ENCODE measurements at places on chromosomes 1 and 21.

- no peak for DNase-seq
Measured at GRCh38 chr1:160653620-160654016, 6.8 kb upstream of the SLAMF1 start.

- DNase-seq = no peak
Measured at GRCh38 chr1:167052389-167052788, 37.8 kb downstream of the GPA33 start.

DNA sequence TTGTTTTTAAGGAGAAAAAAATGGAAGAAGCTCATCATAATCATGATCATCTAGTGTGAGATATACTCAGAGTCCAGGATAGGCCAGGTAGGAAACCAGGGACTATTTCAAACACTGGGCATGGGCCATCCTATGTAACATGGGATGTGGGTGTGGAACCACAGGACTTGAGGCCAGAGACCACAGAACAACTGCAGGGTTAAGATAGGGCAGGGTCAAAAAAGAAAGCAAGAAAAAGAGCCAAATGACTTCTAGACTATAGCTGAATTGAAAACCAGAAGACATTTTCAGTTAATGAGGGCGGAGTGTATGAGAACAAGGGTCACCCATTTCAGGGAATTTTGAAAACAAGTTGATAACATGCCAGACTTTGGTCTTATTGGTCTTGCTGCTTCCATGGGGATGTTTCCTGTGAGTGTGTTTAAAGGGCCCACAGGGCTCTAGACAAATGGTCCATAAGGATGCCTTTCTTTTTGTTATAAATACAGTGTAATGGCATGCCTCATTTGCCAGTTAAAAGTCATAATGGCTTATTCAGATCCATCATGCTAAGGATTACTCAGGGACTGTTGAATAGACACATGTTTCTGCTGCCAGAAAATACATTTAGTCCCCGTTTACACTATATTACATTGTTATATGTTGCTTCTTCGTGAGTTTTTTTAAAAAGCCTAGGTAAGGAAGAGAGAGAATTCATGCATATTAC lies 182.0 kb upstream of the C21orf91 start:
- no peak for DNase-seq

GRCh38 chr1:193104502-193104906 lies 710 bp downstream of the GLRX2 start:
- peak; percentile 67 for DNase-seq

DNA sequence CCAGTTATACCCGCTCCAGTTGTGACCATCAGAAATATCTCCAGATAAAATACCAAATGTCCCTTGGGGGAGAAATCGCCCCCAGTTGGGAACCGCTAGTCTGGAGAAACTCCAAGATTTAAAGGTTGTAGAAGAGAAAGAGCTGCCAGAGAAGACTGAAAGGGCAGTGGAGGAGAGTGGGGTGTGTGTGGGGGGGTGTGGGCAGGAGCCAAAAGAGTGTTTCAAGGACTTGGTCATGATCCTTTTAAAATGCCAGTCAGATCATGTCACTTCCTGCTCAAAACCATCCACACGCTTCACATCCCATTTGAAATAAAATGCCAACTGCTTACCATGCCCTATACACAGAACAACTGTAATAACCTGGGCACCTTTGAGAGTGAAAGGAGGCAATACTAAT lies 3.4 kb upstream of the HEYL start:
- DNase-seq = peak; percentile 54

DNA sequence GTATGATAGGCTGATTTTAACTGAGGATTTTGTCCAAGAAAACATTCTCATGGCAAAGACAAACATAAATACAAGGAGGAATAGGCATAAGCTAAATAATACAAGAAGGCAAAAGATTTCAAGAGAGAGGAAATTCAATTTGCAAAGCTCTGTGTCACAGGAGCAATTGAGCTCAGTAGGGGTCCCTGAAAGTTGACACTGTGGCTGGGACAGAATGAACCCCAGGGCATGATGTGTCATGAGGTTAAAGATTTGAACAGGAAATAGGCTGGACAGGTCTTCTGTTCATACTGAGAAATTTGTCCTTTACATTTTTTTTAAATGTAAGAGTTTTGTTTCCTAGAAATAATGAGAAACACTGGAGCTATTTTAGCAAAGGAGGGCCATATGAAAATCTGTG lies 555.4 kb upstream of the NEGR1 start:
- DNase-seq = no peak

DNA sequence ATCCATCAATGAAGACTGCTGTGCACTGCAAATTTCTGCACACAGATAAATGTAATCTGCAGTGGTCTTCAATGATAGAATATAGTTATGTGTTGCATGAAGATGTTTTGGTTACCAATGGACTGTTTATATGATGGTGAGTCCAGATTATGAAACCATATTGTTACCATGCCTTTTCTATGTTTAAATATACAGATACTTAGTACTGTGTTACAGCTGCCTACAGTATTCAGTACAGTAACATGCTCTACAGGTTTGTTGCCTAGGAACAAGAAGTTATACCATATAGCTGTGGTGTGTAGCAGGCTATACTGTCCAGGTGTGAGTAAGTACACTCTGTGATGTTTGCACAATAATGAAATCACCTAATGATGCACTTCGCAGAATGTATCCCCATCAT lies 40.8 kb downstream of the SORT1 start:
- DNase-seq = no peak

- no peak for DNase-seq
Measured at GRCh38 chr1:93989601-93990000, 80.4 kb upstream of the GCLM start.

- DNase-seq = no peak
Measured at GRCh38 chr1:27342391-27342777, 562 bp downstream of the SYTL1 start.

- DNase-seq = no peak
Measured at GRCh38 chr21:31370893-31371544, 27.0 kb upstream of the TIAM1 start.

DNA sequence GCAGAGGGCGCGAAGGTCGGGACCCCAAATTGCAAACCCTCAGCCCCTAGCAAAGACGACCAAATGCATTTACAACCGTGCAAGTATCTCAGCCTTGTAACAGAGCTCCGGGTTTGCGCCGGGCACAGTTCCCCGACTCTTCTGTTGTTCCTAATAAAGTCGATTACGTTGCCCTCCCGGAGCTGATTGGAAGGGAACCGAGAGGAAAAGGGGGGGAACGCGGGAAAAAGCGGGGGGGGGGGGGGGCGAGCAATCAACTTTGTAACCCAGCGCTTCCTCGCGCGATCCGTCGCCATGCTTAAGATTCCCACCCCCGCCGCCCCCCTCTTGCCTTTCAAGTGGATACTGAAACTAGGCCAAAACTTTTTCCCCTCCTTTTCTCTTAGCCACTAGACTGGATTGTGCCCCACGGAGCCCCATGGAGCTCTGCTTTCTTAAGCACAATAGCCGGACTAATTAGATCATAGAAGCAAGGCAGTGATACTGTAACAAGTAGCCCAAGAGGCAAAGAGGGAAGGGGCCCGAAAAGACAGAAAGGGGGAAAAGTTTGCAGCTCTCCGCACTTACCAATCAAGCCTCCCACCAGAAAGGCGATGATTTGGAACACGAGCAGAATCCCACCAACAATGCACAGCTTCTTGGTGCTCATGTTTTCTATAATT lies 565 bp downstream of the WLS start:
- peak; percentile 76 for DNase-seq

GRCh38 chr1:228923973-228924686 lies 188.9 kb downstream of the RHOU start:
- DNase-seq = no peak

DNA sequence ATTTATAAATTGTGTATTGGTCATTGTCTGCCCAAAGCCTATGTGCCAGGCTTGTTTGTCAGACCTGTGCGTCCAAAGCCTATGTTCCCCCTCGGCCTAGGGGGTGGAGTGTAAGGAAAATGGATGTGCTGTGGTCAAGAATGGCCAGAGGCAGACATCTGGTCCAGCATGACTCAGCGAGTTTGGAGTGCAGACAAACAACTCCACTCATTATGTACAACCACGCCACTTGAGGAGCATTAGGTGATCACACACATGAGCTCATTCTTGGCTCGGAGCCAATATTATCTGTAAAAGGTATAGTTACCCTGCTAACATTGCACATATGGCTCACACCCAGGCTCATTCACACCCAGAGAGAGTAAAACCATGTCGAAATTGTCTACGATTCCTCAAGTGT lies 1047.6 kb upstream of the ADGRL4 start:
- DNase-seq = peak; percentile 13

- DNase-seq = peak; percentile 14
Measured at GRCh38 chr1:193111641-193112090, 6.5 kb upstream of the GLRX2 start.
